ENCODE measurements at places on chromosomes 16 and 17. TPM values are rescaled to one million over a fixed set of nuclear protein-coding genes. Genes with fewer than 3 reads are reported as not detected.
A peak's percentile ranks its signal among the peaks of the same experiment; 100 is the strongest.

GRCh38 chr17:78528541-78528940 lies 48.7 kb downstream of the DNAH17 start:
- peak; percentile 46 for DNase-seq

GRCh38 chr17:45874151-45874550 lies 20.2 kb upstream of the MAPT start:
- DNase-seq = no peak

DNA sequence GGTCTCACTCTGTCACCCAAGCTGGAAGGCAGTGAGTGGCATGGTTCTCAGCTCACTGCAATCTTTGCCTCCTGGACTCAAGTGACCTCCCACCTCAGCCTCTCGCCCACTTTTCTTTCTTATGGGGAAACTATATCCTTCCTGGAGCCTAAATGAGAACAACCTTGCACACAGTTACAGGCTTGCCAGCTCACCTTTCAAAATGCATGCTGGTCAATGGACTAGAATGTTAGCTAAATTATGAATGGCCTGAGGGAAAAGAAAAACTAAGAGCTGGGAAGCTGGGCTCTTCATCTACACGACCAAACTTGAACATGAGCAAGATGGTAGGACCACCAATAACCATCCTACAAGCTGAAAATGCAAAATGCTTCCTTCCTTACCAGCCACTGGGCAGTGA lies 10.6 kb upstream of the LHX1 start:
- DNase-seq = no peak

DNA sequence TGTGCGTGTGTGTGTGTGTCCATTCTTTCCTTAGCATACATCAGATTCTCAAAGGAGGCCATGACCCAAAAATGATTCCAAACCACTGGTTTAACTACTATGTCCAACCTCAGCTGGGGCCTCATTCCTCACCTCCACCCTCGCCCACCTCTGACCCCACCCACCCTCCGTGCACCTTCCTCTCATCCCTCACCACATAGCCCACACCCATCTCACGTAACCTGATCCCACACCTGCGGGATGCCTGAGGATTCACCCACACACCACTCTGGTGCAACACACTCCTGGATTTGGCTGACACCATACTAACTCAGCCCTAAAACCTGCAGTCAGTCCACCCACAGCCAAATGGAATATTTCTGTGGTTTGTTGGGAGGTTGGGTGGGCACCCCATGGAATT lies 3.3 kb upstream of the CSNK2A2 start:
- DNase-seq = no peak

GRCh38 chr17:60819447-60820130 lies 141.9 kb downstream of the BCAS3 start:
- DNase-seq = no peak

- DNase-seq = no peak
Observed at GRCh38 chr16:87554754-87555427, 47.4 kb upstream of the JPH3 start.

DNA sequence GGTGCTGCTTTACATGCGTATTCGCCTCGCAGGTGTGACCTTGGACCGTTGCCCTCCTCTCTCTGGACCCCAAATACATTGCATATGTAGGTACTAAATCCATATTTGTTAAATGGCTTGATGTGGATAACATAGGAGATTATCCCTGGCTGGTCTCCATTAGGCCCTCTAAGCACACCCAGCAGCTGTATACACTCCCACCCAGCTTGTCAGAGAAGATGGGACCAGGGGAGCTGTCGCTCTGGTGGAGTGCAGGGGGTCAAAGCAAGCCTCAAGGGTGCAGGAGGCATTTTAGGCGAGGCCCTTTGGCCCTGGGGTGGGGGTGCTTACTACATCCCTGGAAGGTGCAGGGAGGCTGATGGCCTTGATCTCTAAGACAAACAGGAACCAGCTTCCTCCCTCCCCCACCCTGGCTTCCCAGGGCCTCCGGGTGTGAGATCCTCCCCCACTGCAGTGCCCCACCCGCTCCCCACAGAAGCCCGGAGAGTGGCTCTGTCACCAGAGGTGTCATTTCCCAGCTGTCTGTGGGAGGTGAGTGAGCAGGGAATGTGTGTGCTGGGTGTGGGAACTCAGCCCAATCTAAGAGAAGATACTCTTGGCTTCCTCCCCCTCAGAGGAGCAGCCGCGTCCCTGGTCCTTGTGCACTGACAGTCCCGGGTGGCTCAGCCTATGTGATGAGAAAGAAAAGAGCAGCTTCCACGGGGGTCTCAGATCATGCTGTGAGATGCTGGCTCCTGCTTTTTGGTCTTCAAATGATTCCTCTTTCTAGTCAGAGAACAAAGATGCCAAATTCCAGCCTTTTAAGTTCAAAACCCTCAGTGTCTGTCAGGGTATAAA lies 1.4 kb upstream of the VAMP2 start:
- no peak for DNase-seq

DNA sequence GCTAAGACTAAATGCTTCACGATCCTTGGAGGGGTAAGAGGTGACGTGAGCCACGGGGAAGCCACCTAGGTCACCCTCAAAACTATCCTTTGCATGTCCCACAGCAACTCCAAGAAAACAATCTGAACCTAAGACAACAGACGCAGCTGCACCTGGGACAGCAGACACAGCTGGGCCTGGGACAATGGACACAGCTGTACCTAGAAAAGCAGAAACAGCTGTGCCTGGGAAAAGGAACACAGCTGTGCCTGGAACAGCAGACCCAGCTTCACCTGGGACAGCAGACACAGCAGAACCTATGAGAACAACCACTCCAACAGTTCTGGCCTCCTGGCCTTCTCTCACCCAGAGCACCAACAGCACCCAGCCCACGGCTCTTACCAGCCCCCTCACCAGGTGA lies 11.7 kb upstream of the CD300LD start:
- DNase-seq = peak; percentile 19

DNA sequence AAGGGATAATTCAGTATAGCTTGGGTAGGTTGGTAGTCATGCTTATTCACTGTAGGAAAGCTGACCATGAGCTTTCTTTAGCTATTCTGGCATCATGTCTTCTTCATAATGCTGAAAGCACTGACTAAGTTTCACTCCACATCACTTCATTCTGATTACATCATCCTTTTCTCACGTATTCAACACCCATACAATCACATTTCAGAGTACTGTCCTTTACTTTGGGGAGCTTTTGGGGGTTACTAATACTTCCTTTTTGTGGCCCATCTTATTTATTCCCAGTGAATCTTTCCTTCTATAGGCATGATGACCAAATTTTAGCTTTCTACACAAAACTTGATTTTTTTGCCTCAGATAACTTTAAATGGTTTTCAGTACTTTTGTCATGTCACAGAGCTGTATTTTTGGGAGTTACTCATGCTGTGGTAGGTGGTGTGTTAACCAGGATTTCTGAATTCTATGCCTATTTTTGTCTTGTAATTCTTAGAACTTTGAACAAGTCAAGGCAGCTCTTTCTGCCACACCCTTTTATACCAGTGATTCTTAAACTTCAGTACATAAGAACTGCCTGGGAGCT lies 23.5 kb downstream of the TADA2A start:
- DNase-seq = no peak

DNA sequence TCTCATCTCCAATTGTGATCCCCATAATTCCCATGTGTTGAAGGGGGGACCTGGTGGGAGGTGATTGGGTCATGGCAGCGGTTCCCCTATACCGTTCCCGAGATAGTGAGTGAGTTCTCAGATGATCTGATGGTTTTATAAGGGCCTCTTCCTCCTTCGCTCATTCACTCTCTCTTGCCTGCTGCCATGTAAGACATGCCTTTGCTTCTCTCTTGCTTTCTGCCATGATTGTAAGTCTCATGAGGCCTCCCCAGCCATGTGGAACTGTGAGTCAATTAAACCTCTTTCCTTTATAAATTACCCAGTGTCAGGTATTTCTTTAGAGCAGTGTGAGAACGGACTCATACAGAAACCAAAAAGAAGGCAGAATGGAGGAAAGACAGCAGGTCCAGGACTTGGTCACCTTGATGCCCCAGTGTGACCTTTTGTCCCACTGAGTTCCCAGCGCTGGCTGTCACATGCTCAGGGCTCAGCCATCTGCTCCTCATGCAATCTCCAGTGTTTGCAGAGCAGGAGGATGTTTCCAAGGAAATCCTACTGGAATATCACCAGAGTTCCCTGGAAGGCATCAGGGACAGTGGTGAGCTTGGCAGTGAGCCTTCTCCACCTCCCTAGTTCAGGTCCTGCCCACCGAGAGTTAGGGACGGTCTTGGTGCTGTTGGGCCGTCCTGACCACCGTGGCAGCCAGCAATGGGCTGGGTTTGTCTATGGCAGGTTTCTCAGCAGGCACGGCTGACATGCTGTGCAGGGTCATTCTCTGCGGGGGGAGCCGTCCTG lies 96.7 kb downstream of the SEC14L1 start:
- DNase-seq = no peak

DNA sequence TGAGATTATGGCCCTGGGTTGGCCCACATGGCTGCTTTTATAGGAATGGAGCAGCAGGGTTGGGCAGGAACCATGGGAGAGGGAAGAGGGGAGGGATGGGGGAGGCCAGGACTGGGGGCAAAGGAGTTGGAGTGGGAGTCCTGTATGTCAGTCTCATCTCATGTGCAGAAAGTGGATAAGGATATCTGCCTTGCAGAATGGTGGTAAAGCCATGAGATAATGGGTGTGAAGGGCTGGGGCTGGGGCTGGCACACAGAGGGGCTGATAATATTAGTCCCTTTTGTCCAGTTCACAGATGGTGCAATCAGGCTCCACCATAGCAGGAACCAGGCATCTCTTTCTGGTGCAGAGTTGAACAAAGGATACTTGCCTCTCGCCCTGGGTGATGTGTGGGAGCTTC lies 101.3 kb downstream of the MRM1 start:
- no peak for DNase-seq

RASD1 gene
- 0.88 TPM for total RNA-seq

NOTUM gene
- 0.25 TPM for total RNA-seq

CLUH gene
- 25.3 TPM for total RNA-seq

KRTAP9-8 gene
- not detected for total RNA-seq

KDM8 gene
- 11.9 TPM for total RNA-seq

ALDH3A1 gene
- 1.4 TPM for total RNA-seq

PLK1 gene
- total RNA-seq = 93.5 TPM
